ENCODE measurements at places on chromosomes 16 and 17.
A peak's percentile ranks its signal among the peaks of the same experiment; 100 is the strongest.

DNA sequence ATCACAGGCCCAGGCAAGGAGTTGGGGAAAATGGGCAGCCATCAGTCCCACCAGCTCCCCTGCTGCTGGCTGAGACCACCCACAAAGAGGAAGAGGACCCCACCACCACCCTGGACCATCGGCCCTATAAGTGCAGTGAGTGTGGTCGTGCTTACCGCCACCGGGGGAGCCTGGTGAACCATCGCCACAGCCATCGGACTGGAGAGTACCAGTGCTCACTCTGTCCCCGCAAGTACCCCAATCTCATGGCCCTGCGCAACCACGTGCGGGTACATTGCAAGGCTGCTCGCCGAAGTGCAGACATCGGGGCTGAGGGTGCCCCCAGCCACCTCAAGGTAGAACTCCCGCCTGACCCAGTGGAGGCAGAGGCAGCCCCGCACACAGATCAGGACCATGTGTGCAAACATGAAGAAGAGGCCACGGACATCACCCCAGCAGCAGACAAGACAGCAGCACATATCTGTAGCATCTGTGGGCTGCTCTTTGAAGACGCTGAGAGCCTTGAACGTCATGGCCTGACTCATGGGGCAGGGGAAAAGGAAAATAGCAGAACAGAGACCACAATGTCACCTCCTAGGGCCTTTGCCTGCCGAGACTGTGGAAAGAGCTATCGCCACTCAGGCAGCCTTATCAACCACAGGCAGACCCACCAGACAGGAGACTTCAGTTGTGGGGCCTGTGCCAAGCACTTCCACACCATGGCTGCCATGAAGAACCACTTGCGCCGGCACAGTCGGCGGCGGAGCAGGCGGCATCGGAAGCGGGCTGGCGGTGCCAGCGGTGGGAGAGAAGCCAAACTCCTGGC, 3.6 kb downstream of the ZNF646 start:
- no peak for DNase-seq

GRCh38 chr17:56096026-56096810, 57.1 kb upstream of the ANKFN1 start:
- DNase-seq: no peak

- DNase-seq: no peak
Observed at GRCh38 chr17:79835953-79836509, 3.2 kb downstream of the CBX4 start.

DNA sequence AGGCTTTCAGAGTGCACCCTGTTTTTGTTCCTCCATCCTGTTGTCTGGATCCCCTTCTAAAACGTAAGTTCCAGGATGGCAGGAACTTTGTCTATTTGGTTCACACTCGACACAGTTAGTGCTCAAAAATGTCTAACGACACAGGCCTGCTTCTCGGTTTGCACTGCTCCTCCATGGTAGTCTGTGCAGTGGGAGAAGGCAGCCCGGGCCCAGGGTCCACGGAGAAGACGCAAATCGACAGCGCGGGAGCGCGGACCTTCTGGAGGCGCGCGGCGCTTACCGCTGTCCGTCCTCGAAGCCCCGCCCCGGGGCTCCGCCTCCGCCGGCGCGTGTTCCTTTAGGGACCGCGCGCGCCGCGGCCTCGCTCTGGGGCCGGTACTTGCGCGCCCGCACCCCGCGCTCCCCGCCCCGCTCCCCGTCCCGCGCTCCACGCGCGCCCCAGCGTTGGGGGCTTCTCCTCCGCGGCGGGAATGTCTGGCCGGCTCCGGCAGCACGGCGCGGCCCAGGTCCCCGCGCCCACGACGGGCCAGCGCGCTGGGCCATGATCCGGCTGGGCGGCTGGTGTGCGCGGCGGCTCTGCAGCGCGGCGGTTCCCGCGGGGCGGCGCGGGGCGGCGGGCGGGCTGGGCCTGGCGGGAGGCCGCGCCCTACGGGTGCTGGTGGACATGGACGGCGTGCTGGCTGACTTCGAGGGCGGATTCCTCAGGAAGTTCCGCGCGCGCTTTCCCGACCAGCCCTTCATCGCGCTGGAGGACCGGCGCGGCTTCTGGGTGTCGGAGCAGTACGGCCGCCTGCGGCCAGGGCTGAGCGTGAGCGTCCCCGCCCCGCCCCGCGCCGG, at the start of gene NT5M:
TSS of gene NT5M (plus strand) at position 364 of the 837 bp plus-strand sequence. CDS start at position 542, 178 bp downstream.
- DNase-seq: peak; percentile 50

DNA sequence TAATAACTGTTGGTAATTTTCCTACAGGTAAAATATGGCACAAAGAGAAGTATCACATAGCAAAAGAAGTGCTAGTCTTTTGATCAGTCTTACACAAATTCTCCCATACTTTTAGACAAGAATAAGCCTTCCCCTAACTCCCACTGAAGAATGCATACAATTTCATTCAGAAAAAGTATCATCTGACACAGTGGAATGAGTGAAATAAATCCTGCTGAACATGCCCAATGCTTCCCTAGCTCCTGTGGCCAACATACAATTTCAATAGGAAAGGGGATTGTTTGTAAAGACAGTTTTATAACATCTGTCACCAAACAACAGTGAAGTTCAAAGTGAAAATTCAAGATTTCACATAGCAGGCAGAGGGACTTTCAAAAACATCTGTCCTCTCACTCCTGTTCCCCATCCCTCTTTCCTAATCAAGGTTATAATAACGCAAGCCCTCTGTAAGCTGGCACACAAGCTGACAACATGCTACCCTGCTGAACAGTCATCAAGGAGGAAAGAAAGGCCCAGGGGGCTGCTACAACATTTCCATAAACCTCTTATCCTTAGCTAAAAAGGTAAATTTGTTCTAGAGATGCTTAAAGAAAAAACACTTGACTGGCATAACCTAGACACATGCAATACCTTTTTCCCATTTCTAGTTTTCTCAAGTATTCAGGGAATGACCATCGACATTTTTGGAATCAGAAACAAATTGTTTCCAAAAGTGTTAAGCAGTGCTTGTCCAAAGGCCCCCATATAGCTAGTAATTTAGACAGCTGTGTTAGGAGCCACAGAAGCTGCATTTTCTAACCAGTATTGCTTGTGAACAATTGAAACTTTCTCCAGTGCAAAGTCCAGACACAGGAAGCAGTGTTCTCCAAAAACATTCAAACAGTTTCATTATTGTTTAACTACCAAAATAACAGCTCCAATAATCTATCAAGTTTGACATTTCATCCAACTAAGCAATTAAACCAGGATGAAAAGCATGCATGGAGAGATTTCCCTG, 11.5 kb upstream of the RFFL start:
- DNase-seq: no peak

GRCh38 chr16:85995541-85996423, 96.8 kb downstream of the IRF8 start:
- no peak for DNase-seq

GRCh38 chr17:38749223-38750043, 1.3 kb upstream of the PCGF2 start:
- no peak for DNase-seq

GRCh38 chr17:55140809-55141208, 124.0 kb upstream of the HLF start:
- DNase-seq: no peak

DNA sequence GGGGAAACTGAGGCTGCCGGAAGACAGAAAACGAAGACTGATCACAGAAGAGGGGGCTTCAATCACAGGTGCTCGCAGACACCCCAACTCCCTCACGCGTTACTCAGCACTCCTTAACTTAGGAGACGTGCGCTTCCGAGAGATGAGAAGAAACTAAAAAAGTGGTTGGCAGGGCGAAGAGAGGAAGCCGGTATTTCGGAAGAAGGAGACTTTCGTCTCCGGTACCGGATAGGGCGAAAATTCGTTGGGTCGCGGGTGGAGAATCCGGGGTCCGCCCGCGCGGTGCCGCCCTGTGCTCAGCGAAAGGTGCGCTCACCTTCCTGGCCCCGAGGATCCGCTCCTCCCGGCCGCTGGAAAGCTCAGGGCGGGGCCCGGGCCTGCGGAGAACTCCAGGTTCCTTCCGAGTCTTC, 917 bp upstream of the TBX2 start:
- DNase-seq: no peak

DNA sequence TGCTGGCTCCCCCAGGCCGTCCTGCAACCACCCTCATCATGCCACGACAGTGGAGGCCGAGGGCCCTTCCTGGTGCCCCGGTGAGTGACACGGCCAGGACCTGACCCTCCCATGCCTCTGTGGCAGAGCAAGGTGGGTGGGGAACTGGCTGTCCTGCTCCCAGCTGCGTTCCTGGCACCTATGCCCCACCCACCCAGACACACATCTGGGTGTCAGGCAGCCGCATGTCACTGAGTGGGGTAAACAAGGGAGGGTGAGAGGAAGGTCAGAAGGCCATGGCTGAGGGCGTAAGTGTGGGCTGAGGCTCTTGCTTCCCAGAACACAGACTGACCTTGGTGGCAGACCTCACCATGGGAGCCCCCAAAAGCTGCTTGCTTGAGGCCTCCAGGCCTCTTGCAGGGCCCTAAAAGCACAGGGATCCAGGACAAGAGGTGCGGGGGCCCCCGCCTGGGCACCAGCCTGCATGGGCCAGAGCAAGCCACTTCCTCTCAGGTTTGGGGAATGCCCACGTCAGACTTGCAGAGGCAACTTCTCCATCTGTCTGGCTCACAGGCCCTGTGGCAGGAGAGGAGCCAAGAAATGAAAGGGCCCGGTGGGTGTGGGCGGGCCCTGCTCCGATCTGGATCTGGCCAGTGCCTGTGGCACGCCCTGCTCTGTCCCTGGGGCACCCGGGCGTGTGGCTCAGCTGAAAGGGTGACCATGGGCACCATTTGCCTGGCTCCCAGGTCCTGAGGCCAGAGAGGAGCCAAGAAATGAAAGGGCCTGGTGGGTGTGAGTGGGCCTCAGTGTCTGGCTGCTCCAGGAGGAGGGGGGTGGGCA, 3.9 kb upstream of the CCDC57 start:
- DNase-seq: no peak

- DNase-seq: no peak
Observed at GRCh38 chr17:49583889-49584288, 8.2 kb downstream of the NXPH3 start.

- no peak for DNase-seq
Observed at GRCh38 chr17:40309031-40309948, at the start of gene RARA. Gene RARA, plus strand, starts transcription at chr17:40309180. Its CDS starts 22,039 bp downstream, at chr17:40331219.

DNA sequence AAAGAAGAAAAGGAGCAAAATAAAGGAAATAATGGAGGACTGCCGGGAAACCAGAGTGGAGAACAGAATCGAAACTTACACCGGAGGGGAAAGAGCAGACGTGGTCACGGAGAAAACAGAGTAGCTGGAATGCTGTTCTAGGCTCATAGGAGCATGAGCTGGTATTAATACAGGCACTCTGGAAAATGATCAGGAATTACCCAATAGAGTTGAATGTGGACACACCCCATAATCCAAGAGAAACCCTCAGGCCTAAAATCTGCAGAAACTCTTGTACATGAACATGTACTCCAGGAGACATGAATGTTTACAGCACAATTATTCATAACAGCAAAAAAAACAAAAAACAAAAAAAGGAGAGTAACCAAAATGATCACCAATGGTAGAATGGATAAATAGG, 77.7 kb downstream of the RPH3AL start:
- DNase-seq: no peak

DNA sequence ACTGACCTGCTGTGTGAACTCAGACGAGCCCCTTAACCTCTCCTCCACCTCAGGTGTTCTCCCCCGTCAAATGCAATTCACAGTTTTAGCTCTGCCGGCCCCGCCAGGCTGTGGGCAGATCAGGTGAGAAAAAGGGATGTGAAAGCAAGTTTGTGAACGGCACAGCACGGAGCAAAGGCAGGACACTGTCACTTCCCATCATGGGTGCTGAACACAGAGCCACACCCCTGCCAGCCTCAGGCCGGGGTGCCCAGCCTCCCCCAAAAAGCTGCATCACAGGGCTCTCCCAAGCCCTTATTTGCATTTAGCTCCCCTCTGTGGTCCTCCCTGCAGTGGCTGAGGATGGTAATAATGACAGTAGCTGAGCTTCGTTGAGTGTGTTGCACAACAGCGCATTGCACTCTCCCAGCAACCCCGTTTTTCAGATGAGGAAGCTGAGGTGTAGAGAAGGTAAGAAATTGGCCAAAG, 88.8 kb upstream of the TNRC6C start:
- no peak for DNase-seq

- DNase-seq: no peak
Observed at GRCh38 chr16:67657751-67658518, 2.1 kb downstream of the ACD start.

DNA sequence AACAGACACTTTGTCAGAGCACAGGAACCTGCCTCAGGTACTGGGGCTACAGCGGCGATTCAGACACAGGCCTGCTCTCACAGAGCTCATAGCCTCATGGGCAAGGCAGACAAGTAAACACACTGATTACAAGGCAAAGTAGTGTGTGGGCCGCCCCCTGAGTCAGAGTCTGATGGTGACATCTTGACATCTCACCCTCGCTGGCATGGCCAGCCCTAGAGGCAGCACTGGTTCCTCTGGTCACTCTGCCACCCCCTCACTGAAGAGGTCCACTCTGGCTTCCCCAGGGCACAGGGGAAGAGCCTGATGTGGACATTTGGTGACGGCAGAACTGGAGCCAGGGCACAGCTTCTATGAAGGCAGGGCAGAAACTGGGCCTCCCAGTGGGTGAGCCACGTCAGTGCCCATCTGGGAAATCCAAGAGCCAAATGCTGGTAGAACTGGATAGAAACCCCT, 32.9 kb upstream of the TOB1 start:
- DNase-seq: no peak

GRCh38 chr17:32755045-32755805, 121.7 kb downstream of the MYO1D start:
- DNase-seq: no peak

DNA sequence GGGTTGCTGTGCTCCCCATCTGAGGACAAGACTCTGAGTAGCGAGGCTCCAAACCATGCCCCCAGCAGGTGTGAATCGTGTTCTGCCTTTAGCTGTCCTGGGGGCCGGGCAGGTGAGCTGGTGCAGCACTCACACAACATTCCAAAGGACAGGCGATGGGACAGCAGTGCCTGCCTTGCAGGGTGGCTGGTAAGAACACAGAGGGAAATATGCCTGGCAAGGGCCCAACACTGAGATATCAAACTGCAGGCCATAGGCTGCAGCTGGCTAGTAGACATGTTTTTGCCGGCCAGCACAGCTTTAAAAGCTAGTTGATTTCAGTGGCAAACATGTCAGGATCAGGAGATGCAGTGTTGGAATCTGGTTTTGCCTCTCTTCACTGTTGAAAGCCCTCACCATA, 23.6 kb downstream of the CLEC16A start:
- no peak for DNase-seq

- DNase-seq: no peak
Observed at GRCh38 chr17:8503807-8504206, 68.1 kb downstream of the NDEL1 start.

- DNase-seq: no peak
Observed at GRCh38 chr16:14196539-14196938, 125.4 kb downstream of the MRTFB start.

GRCh38 chr17:78998311-78999055, 11.1 kb downstream of the CANT1 start:
- DNase-seq: no peak

- no peak for DNase-seq
Observed at GRCh38 chr16:54847207-54847606, 83.5 kb upstream of the IRX5 start.

Measured in activated T-helper 9 cell treated with anti-CD3 and anti-CD28 coated beads, Interleukin-2, amount 50 U/mL, for 16 hours (primary cell).